ENCODE measurements at places on chromosomes 5 and 9.

DNA sequence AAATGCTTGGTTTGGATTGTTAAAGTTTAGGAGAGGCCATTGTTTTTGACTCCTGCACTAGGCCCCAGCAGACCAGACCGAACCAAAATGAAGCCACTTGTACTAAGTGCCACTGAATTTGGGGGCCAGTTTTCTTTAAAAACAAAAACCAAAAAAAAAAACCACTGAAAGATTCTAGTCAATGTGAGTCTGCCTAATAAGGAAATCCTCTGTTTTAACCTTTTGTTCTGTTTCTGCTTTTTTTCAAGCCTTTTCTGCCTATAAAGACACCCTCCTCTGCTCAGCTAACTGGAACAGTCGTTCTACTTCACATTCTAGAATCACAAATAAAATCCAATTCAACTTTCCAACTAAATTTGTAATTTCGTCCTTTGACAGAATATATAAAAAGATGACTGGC is 64.9 kb downstream of the SERINC5 start:
- no peak for DNase-seq

GRCh38 chr9:16426716-16427115 is 443.8 kb downstream of the BNC2 start:
- DNase-seq: no peak

GRCh38 chr9:134333234-134333873 is 7.1 kb downstream of the RXRA start:
- no peak for DNase-seq

- no peak for DNase-seq
Observed at GRCh38 chr9:123322273-123323195, 33.5 kb upstream of the CRB2 start.

DNA sequence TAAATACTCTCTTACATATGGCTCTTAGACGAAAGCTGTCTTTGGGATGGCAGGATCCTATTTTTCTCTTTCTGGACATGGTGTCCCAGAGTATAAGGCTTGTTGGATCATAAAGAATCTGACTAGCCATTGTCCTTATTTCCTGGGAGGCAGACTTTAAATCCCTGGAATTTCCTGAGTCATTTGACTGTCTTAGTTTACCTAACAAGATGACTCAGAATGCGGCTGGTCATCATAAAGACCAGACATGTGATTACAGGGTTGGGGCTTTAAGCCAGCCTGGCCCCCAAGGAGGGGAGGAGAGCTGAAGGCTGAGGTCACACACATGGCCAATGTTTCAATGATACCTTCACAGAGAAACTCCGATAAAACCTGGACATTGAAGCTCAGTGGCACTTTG is 37.2 kb downstream of the FAM240B start:
- peak; percentile 67 for DNase-seq

DNA sequence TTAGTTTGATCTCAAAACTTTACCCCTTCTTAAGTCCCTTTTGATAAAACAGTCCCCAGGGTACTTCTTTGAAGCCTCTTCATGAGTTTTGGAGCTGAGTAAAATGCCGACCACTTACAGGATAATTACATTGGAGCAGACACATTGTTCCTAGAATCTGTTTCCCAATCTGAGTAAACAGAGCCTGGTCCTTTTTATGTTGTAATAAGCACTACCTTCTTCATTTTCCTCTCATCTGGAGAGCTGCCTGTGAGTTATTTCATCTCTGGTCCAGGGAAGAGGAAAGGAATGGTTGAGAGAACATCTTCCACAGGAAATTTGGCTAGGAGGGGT is 26.3 kb upstream of the GALNT10 start:
- DNase-seq: no peak

DNA sequence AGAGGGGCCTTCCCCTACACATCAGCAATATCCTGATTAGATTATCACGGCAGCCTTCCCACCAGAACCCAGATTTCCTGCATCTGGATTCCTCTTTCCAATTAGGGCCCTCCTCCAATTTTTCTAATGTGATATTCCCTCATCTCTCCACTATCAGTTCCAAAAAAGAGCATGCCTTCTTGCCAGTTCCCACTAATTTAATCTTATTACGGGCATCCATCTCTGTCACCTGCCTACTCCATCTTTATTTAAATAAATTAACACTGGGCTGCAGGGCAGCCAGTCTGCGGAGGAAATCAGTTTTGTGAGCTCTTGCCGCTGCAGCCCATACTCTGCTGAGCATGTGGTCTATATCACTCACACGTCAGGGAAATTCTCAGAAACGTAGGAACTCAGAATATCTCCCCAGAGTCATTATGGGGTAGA is 16.6 kb upstream of the FBP2 start:
- no peak for DNase-seq

GRCh38 chr5:1497795-1498622 is 25.8 kb downstream of the LPCAT1 start:
- DNase-seq: no peak

GRCh38 chr9:123482295-123482968 is 126.4 kb downstream of the CRB2 start:
- DNase-seq: no peak

GRCh38 chr9:10773136-10773535 is 160.3 kb upstream of the PTPRD start:
- no peak for DNase-seq

DNA sequence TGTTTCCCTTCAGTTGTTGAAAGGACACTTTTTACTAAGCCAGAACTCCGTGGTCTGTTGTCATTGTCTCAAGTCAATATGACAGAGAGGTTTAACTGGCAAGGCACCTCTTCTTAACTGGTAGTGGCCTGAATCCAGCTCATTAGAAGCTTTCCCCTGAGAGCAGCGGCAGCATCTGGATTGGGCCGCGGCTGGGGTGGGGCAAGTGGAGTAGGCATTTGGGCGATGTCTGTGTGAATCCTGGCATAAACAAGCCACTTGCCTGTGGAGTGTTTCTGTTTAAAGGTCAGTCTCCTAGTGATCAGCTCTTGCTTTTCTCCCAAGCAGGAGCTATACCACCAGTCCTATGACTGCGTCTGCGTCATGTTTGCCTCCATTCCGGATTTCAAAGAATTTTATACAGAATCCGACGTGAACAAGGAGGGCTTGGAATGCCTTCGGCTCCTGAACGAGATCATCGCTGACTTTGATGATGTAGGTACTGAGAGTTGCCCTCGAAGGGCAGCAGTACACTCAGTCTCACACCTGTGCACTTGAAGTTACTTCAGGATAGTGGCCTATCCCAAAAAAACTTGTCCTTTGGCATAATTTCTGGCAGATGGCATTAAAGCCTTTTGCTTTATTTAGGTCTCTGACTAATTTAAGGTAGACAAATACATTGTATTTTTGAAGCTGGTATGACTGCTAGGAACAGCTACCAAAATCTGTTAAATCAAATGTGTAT is 48.9 kb downstream of the CFAP90 start:
- DNase-seq: no peak

GRCh38 chr5:126650463-126650862 is 49.7 kb downstream of the PHAX start:
- DNase-seq: no peak

DNA sequence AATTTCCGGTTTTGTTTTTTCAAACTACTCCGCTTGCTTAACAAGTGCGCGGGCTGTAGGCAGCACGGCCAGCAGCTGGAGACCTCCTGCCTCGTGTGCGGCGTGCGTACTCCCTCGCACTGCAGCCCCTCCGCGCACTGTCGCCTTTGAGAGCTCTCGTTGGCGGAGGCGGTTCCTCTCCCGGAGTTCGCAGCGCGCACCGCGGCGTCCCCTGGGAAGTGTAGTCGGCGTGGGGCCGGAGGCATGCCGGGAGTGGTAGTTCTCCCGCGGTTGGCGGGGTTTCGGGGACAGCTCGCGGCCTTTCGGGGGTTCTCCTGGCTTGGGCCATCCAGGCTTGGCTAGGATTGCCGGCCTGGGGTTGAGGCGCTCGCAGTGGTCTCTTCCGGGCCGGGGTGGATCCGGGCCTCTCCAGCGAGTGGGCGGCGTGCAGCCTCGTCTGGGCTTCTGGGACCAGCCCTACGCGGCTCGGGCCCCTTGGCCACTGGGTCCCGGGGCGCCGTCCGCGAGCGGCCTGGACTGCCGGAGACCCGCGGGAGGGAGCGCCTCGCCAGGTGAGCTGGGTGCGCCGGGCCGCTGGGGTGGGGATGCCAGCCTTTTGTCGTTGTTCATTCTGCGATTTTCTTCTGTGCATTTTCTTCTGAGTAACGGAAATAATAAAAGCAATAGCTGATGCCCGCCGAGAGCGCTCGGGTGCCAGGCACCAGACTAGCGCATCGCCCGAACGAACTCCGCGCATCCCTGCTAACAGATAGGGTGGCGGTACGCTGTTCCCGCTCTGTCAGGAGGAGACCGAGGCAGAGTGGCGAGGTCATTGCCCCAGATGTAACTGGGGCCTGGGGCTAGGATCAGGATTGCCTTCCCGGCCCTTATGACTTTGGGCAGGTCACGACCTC is at the start of gene ZNF354C:
Gene ZNF354C (plus strand): TSS at position 258 of the 893 bp plus-strand sequence. CDS start 1,696 bp downstream, outside the sequence.
- peak; percentile 75 for DNase-seq

DNA sequence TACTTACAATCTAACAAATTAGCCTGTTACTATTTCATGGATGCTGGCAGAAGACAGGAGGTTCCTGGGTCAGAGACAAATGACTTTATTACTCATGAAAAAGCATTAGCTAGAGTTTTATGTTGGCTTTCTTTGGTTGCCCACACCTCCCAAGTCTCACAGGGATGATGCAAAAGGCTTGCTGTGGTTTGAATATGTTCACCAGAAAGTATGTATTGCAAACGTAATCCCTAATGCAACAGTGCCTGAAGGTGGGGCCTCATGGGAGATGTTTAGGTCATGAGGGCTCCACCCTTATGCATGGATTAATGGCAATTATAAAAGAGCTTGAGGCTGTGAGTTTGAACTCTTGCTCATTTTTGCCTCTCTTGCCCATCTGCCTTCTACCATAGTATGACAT is 28.5 kb downstream of the DPYSL3 start:
- DNase-seq: peak; percentile 13

Measured in amniotic stem cell (primary cell).